ENCODE measurements at places on chromosomes 7 and 10.

GRCh38 chr10:112189465-112189864 is 5.9 kb upstream of the GPAM start:
- no peak for DNase-seq

- DNase-seq: no peak
Measured at GRCh38 chr7:98970016-98970615, 91.8 kb downstream of the TRRAP start.

GRCh38 chr10:60456053-60456452 is 66.4 kb upstream of the ANK3 start:
- DNase-seq: no peak

GRCh38 chr10:69449841-69450240 is 1.4 kb upstream of the TSPAN15 start:
- no peak for DNase-seq

DNA sequence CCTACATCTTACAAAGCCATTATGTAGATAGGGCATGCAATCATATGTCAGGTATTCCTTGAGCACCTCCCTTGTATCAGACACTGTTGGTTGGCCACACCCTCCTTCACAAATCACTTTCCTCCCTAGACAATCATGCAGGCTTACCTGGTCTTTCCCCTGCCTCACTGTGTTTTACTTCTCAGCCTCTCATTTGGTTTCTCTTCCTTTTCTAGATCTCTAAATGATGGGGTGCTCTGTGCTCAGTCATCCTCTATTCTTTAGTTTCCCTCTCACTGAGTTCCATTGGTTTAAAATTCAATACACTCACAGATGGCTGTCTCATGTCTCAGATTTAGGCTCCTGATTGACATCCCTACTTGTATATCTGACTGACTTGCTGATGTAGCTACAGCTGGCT is 31.4 kb downstream of the ANK3 start:
- DNase-seq: no peak

- peak; percentile 67 for DNase-seq
Measured at GRCh38 chr10:55630491-55631056, 730.5 kb downstream of the ZWINT start.

DNA sequence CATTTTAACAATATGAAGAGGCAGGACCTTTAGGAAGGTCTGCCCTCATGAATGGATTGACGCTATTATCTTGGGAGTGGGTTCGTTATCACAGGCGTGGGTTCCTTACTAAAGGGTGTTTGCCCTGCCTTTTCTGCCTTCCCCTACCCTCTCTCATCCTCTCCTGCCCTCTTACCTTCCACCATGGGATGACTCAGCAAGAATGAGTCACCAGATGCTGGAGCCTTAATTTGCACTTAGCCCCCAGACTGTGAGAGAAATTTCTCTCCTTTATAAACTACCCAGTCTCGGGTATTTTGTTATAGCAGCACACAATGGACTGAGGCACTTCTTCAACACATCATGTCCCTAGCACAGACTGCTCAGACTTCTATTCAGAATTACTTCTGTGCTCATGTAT is 31.4 kb upstream of the ZNF32 start:
- DNase-seq: no peak

GRCh38 chr10:78905015-78905956 is 163.5 kb upstream of the ZMIZ1 start:
- peak; percentile 37 for DNase-seq

DNA sequence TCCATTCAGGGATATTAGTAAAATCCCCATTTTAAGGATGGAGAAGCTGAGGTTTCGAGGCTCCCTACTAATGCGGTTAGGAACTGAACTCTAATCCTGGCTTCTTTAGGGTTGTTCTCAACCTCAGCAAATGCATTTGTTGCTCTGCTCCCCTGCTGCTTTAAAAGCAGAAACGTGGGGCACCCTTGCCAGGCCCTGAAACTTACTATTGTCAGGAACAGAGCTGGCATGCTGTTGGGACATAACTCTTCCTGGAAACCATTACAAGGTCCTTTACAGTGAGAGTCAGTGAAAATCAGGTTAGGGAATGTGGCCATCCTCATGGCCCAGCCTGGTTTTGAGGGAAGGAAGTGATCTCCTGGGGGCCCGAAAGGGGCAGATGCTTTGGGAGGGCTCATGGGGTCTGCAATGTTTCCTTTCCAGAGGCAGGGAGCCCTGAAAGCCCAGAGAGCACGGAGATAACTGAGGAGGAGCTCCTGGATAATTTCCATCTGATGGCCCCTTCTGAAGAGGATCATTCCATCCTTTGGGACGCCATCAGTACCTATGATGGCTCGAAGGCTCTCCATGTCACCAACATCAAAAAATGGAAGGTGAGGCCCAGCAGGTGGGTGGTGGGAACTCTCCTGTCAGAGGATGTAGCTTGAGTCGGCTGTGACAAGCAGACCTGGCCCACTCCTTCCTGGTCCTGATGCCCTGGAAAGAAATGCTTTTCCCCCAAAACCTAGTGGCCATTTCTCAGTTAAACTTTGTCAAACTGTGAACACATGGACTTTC is 2.0 kb downstream of the IGFBP1 start:
- DNase-seq: no peak
